ENCODE measurements at places on chromosomes 13 and 19. TPM values are rescaled to one million over a fixed set of nuclear protein-coding genes. Genes with fewer than 3 reads are reported as not detected.

DNA sequence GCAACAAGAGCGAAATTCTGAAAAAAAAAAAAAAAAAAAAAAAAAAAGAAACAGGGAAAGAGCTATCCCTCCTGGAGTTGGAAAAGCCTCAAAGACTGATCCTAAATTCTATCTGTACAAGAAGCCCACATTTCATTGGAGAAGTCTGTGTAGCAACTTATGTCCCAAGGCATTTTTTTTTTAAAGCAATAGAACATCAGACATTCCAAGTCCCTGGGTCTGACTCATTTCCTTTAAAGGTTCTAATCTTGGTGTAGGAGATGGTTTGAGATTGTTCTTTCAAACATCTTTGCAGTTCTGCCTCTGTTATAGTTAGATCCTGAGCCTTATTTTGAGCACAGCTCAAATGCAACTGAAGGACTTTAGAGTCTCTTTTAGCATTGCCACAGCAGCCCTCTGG lies 706.5 kb upstream of the MIR17HG start:
- H3K27ac ChIP-seq, result no peak overlapping the region
- no peaks in the 10 kb centered on the region for H3K36me3 ChIP-seq
- no peak for DNase-seq

The LHB gene
- total RNA-seq, result not detected

GRCh38 chr19:45079911-45080370 lies 881 bp downstream of the GEMIN7 start:
- H3K4me1 ChIP-seq, result peaks cover 26% of the 10 kb centered on the region
- peaks cover 6% of the 10 kb centered on the region for H3K36me3 ChIP-seq
- no peak for DNase-seq
- H3K27me3 ChIP-seq, result no peaks in the 10 kb centered on the region

DNA sequence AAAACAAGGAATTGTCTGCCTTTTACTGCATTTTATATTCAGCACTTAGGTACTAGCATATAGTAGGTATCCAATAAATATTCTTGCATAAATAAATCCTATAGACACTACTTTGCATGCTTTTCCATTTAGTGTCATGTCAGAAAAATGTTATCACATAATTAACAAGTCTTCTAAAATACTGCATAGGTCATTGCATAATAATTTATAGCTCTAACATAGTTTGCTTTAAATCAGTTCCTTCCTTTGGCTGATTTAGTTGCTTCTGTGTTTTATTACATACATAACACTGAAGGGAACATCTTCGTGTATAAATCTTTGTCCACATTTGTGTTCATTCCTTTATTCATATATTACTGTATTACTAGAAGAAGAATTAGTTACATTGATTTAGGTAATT lies 36.2 kb downstream of the WASF3 start:
- H3K4me3 ChIP-seq, result no peak overlapping the region
- no peaks in the 10 kb centered on the region for H3K4me1 ChIP-seq
- no peaks in the 10 kb centered on the region for H3K27me3 ChIP-seq
- DNase-seq, result no peak

GRCh38 chr13:111639196-111639705 lies 318.8 kb downstream of the TEX29 start:
- no peak overlapping the region for H3K27ac ChIP-seq
- no peak overlapping the region for H3K4me3 ChIP-seq
- no peaks in the 10 kb centered on the region for H3K36me3 ChIP-seq
- H3K4me1 ChIP-seq, result no peaks in the 10 kb centered on the region

The POMP gene
- 59.8 TPM for total RNA-seq

- H3K36me3 ChIP-seq, result peaks cover 50% of the 10 kb centered on the region
- peaks cover 3% of the 10 kb centered on the region for H3K4me1 ChIP-seq
- no peak overlapping the region for H3K4me3 ChIP-seq
- DNase-seq, result peak; percentile 54
Measured at GRCh38 chr19:16419669-16420335, 52.0 kb downstream of the EPS15L1 start.

Measured in upper lobe of left lung (tissue), 6 donors.